ENCODE measurements at places on chromosomes 2 and 18.

DNA sequence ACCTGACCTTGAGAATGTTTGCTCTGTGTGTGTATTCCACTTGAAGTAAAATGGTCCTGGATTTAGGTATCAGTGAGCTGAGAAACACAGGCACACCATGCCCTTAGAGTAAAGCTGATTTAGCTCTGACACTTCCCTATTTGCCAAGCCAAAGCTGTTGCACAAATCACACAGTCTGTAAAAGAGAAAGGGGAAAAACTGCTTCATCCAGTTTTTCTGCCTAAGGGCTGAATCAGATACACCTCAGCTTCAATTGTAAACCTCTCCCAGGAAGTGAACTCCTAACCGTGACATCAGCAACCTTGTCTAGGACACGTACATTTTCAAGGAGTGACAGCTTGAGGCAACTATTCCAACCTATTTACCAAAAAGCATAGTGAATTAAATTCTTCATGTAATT is 150.4 kb downstream of the NR4A2 start:
- no peak for DNase-seq

DNA sequence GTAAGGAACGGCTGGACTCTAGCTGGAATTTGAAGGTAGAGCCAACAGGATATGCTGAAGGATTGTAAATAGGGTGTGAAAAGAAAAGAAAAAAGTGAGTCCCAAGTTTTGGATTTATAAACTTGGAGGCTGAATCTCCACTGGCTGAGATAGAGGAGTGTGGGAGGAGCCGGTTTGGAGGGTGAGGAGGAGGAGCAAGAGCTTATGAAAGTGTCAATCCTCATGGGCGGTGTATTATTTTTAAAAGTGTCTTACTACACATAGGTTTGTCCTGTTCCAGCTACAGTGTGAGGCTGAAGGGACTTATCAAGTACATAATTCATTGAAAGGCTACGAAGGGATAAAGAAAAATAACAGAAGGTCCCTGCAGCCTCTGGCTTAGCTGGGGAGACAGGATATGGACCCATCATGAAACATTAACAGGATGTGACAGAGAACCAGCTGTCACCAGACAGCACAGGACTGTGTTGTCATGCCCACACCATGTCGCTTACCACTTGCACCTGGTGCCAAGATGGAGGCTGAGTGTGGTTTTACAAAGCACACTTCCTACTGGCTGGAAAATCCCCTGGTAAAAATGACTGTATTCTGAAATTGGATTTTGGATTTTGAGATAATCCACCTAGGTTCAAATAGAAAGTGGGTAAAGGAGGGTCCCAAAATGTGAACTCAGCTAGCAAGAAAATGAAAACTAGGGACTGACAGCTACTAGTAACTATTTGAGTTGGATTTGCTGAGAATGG is 2.5 kb upstream of the MREG start:
- no peak for DNase-seq

- no peak for DNase-seq
Measured at GRCh38 chr2:105537466-105537865, 138.6 kb upstream of the FHL2 start.

GRCh38 chr2:127058954-127059252 is 48.1 kb downstream of the BIN1 start:
- peak; percentile 51 for DNase-seq

DNA sequence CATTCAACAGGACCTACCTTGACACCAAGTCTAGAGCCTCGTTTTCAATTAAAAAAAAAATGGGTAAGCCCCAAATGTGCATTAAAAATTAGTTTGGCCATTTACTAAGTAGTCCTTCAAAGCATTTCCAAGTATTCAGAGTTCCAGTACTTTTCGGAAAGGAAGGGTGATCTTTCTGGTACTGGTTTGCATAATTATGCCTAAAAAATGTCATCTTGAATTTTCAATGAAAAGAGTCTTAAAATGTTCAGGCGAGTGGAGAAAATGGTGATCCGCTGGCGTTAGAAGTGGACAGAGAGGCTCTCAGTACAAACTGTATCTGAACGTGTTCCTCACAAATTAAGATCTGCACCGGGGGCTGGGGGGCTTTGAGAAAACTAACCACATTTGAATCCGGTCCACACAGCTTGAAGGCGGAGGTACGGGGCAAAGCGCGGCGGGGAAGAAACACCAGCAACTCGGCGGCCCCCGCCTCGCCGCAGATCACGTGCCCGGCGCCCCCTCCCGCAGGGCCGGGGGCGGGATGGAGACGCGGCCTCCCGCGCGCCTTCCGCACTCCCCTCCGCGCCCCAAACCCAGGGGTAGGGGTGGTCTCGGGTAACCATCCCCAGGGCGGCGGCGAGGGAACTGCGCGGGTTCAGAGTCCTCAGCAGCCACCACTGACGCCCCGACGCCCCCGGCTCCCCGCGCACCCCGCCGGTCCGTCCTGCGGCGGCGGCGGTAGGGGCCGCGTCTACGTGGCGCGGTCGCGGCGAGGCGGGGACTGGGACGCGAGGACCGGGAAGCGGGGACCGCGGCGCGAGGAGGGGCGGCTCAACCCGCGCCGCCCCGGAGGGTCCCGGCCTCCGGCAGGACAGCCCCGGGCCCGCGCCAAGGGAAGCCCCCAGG is 564 bp downstream of the LPIN2 start:
- DNase-seq = no peak

GRCh38 chr18:12238826-12239225 is 15.3 kb upstream of the CIDEA start:
- DNase-seq = no peak

DNA sequence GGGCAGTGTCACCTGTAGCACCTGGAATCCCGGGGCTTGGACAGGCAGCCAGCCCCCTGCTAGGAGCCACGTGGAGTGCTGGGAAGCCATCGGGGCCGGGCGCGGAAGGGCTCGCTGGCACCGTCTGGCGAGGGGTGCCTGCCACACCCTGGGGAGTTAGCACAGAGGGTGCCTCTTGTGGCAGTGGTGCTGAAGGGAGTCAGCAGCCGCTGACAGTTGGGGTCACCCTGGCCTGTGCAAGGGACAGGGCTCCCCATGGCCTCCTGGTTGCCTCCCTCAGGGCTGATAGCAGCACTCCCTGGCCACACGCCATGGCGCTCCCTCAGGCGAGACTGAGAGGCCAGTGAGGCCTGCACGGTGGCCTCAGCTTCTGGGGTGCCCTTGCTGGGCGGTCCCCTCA is 13.9 kb upstream of the D2HGDH start:
- no peak for DNase-seq

DNA sequence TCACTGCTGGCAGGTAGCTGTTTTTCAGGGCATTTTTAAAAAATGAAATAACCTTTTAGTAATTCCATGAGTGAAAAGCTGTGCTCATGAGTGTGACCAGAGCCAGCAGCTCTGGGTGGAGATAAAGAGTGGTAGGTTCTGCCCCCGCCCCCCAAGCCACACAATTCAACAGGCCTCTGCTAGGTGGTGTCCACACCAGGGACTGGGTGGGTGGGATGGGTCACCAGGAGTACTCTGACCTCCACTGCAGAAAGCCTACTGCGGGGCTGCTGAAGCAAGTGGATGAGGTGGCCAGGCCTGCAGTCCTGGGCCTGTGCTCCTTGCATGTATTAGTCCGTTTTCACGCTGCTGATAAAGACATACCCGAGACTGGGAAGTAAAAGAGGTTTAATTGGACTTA is 15.3 kb downstream of the PARD6G start:
- no peak for DNase-seq

- peak; percentile 82 for DNase-seq
Measured at GRCh38 chr2:62287899-62288880, 92.3 kb downstream of the B3GNT2 start.

- DNase-seq = no peak
Measured at GRCh38 chr2:30897539-30897938, 90.3 kb upstream of the CAPN13 start.

- DNase-seq = no peak
Measured at GRCh38 chr2:126889071-126889470, 9.6 kb upstream of the TEX51 start.

DNA sequence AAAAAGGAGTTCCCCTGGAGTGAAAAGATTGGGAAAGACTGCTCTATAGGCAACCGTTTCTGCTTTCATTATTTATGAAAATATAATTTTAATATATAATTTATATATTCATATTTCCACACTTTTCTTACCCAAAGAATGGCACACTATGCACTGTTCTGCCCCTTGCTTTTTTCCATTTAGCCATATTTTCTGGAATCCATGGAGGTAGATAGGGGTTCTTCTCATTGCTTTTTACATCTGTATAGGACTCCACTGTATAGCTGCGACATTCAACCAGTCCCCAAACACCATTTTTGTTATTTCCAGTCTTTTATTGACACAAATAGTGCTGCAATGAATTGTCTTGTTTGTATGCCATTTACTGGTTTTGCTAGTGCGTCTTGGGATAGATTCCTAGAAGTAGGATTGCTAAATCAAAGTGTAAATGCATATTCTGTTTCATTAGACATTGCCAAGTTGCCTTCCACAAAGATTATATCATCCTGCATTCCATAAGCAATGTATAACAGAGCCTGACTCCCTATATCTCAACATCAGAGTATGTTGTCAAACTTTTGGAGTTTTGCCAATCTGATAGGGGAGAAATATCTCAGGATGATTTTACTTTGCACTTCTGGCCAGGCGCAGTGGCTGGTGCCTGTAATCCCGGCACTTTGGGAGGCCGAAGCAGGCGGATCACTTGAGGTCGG is 26.6 kb upstream of the TCF7L1 start:
- no peak for DNase-seq

DNA sequence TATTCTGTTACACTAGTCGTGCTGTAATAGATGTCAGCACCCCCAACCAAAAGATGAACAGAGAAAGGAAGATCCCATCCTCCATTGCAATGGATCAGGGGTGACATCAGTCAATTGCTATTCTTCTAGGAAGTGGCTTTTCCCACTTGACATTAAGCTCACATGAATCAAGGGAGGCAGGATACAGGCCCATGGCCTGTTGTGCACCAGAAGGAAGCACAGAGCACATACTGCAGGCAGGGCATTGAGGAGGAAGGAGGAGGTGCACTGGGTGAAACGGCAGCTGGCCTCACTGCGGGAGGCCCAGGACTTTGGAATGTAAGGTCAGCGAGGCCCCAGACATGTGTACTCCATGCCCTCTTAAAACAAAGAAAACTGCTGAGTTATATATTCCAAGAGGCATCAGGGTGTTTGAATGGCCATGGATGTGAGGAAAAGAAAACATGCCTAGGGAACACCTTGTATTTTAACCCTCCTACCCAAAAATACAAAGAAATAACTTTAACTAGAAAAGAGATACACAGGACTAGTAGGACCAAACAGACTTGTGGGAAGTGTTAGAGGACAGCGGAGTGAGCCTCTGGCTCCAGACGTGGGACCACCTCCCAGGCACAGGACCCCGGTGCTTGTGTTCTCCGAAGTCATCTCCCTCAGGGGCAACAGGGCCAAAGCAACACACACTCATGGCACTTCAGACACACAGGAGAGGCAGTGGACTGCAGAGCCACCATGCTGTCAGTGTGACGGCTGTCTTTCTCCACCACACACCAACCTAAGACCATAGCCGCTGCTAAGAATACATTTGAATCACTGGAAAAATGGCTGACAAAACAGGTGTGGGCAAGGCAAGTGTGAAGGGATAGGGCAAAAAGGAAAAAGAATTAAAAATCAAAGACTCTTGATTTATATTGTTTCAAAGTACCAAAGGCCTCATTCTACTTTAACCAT is 51.4 kb upstream of the RIOK3 start:
- peak; percentile 44 for DNase-seq

DNA sequence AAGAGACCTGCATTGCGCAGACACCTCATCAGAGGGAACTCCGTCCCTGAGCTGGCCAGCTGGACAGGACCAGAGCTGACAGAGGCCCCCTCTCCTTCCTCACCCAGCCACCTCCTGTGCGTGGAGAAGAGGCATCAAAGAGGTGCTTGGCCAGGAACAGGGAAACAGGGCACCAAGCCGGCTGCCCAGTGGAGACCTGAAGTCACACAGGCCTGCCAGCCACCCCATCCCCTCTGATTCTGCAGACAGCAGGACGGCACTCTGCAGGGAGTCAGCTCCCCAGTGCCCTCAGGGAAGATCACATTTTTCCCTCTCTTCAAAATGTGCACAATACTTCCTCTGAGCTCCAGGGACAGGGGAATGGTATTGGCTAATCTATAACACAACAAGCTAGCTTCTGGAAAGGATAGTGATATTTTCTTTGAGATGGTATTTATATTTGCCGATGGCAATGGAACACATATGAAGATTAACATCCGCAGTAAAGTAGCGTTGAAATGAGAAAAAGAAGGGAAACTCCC is 30.5 kb downstream of the SLC1A4 start:
- DNase-seq = no peak

DNA sequence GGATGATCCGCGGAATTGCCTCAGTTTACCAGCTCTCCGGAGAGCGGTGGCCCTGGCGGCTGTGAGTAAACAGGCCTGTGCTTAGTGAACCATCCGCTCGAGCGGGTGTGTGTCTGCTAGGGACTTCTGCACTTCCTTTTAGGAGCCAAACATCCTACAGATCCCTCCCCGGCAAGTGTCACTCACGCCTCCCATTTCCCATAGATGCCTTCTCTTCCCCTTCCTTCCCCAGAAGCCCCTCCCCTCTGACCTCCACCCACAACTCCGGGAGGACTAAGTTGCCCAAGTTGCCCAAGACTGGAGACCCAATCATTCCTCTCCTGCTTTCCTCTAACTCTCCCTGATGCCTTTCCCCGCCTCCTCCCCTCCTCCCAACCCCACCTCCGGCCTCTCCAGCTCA is 2.9 kb downstream of the C1QL2 start:
- no peak for DNase-seq

- no peak for DNase-seq
Measured at GRCh38 chr2:13240061-13240460, 523.3 kb downstream of the TRIB2 start.

- no peak for DNase-seq
Measured at GRCh38 chr2:113834051-113834730, 55.7 kb upstream of the ACTR3 start.

- DNase-seq = no peak
Measured at GRCh38 chr2:72097276-72097675, 50.4 kb downstream of the CYP26B1 start.

GRCh38 chr2:105517814-105518705 is 119.2 kb upstream of the FHL2 start:
- peak; percentile 89 for DNase-seq

GRCh38 chr18:65659912-65660311 is 90.9 kb upstream of the CDH7 start:
- DNase-seq = no peak

DNA sequence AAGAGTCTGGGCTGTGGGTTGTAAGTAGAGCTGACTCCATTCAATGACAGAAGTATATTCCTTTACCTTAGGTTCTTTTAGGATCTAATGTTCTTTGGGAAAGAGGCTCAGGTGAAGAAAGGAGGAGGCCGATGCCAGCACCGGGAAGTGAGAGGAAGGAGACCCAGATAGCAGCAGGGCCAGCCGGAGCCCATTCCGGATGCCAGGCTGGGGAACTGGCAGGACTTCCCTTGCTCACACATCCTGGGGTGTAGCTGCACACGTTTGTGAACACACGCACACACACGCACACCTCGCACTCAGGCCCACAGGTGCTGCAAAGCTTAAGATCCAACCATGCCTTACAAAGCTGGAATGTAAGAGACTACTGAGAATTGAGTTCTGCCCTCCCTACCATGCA is 95.8 kb upstream of the SMAD2 start:
- peak; percentile 18 for DNase-seq
